ENCODE measurements at places on chromosomes 7 and 10. TPM values are rescaled to one million over a fixed set of nuclear protein-coding genes. Genes with fewer than 3 reads are reported as not detected.
A peak's percentile ranks its signal among the peaks of the same experiment; 100 is the strongest.

ERVW-1 gene
- 0.83 TPM for polyA plus RNA-seq

GRID2IP gene
- polyA plus RNA-seq = 0.69 TPM

GRCh38 chr10:52771534-52772445 is 794 bp downstream of the MBL2 start:
- no peak for DNase-seq

STEAP2 gene
- polyA plus RNA-seq = 12.1 TPM

- DNase-seq = no peak
Observed at GRCh38 chr7:3153118-3153517, 109.5 kb upstream of the CARD11 start.

- no peak for DNase-seq
Observed at GRCh38 chr7:143296686-143297085, 8.5 kb downstream of the CASP2 start.

DNA sequence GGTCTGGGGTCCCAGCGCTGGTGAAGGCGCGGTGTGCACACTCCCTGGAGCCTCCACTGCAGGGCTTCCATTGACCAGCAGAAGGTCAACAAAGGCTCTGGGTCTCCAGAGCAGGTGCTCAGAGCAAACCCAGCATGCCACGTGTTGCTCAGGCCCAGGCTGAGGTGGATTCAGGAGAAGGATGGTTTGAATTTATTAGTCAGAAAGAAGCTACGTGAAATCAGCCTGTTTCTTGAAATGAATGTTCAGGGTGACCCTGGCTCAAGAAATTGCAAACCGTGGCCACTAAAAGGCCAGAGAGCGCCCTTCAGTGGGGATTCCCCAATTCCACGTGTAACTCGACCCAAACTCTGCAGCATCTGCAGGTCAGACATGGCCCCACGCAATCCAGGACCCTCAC is 82.7 kb upstream of the PFKP start:
- no peak for DNase-seq

STARD3NL gene
- polyA plus RNA-seq = 78.2 TPM

- DNase-seq = no peak
Observed at GRCh38 chr10:52111101-52111891, 202.8 kb upstream of the DKK1 start.

GRCh38 chr10:105742184-105742583 is 1101.1 kb downstream of the SORCS3 start:
- no peak for DNase-seq

DNA sequence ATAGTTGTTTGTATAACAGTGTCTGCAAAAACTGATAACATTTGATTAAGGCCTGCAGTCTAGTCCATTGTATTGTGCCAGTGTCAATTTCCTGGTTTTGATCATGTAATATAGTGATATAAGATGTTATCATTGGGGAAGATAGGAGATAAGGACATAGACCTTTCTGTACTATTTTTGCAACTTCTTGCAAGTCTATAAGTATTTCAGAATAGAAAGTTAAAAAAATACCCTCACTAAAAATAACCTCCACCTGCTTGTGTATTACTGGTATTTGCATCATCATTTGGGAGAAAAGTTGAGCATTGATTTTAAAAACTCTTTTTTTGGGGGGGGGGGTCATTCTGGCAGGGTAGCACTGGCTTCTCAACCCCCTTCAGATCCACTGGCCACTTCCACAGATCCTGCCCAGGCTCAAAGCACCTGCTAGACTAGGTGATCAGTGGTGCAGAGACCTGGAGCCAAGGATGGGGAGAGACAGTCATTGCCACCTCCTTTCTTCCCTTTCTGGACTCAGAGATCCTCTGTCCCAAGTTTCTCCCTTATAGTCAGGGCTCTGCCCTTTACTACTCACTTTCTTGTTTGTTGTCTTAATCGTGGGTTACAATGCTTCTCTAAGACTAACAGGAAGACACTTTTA is 103.0 kb downstream of the RBM20 start:
- no peak for DNase-seq

DNA sequence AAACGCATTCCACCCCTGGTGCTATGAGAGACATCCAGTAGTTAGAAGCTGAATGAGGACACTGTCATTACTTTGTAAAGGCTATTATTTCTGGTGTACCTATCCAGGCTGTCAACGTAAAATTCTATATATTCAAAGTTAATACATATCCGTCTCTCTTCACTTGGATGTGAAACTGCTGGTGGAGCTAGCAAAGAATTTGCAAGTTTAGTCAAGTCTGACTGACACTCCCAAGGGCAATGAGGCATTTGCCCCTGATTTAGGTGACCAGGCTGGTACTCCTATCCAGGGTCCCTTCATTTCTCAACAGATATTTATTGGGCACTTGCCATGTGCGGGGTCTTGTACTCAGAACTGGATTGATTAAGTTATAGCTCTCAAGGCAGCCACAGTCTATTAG is 260.1 kb upstream of the CDC14C start:
- DNase-seq = no peak

- no peak for DNase-seq
Observed at GRCh38 chr10:101766306-101766705, 9.6 kb downstream of the FGF8 start.

STEAP1 gene
- polyA plus RNA-seq = 11.0 TPM

ZNF775 gene
- polyA plus RNA-seq = 4.0 TPM

GRCh38 chr7:2354186-2354938 is at the start of gene EIF3B:
Gene EIF3B, plus strand, starts transcription at chr7:2354827. Its CDS starts 95 bp downstream, at chr7:2354922.
- DNase-seq = peak; percentile 99

NEBL gene
- 85.2 TPM for polyA plus RNA-seq

- DNase-seq = no peak
Observed at GRCh38 chr10:86945361-86946212, 11.8 kb downstream of the MMRN2 start.

DNA sequence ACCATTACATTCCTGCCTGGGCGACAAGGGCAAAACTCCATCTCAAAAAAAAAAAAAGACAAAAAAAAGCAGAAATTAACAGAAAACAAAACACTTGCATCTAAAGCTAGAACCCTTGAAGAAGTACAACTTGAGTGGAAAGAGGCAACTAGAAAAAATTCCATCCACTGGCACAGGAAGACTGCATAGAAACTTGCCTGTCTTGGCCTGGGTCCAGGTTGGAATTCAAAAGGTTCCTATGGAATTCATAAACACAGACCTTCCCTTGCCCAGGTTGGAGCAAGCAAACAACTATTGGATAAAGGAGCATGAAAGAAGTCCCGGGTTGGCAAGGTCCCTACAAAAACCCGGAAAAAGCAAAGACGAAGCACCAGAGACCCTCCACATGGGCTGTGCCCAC is 69.8 kb downstream of the CCDC71L start:
- DNase-seq = no peak

PLEKHS1 gene
- polyA plus RNA-seq = 0.18 TPM

DNA sequence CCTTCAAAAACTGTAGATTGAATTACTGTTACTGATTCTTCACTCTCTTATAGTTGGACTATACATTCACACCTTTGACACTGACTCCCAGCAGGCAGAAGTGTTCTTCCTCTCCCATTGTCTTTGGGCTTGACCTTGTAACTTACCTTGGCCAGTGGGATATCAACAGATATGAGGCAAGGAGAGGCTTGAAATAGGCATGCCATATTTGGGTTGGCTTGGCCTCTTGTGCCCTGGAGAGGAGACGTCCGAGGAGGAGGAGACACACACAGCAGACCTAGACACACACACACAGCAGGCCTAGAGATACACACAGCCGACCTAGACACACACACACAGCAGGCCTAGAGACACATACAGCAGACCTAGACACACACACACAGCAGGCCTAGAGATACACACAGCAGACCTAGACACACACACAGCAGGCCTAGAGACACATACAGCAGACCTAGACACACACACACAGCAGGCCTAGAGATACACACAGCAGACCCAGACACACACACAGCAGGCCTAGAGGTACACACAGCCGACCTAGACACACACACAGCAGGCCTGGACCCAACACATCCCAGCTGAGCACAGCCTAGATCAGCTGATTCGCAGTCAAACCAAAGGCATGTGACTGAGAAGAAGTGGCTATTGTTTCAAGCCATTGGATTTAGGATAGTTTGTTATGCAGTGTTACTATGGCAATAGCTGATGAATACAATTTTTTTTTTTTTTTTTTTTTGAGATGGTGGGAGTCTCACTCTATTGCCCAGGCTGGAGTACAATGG is 12.5 kb upstream of the GNA12 start:
- no peak for DNase-seq

- peak; percentile 39 for DNase-seq
Observed at GRCh38 chr10:53839440-53840039, 961.5 kb downstream of the PCDH15 start.

- no peak for DNase-seq
Observed at GRCh38 chr10:79187121-79187940, 118.6 kb downstream of the ZMIZ1 start.

GRCh38 chr10:18743926-18744325 is 84.7 kb downstream of the ARL5B start:
- DNase-seq = no peak

- peak; percentile 25 for DNase-seq
Observed at GRCh38 chr10:13349463-13350274, 1.6 kb upstream of the SEPHS1 start.

SRRM3 gene
- 2.6 TPM for polyA plus RNA-seq

ARF5 gene
- polyA plus RNA-seq = 192 TPM

CYP3A5 gene
- polyA plus RNA-seq = 1.2 TPM

- DNase-seq = no peak
Observed at GRCh38 chr10:78706726-78707540, 361.8 kb upstream of the ZMIZ1 start.

DNA sequence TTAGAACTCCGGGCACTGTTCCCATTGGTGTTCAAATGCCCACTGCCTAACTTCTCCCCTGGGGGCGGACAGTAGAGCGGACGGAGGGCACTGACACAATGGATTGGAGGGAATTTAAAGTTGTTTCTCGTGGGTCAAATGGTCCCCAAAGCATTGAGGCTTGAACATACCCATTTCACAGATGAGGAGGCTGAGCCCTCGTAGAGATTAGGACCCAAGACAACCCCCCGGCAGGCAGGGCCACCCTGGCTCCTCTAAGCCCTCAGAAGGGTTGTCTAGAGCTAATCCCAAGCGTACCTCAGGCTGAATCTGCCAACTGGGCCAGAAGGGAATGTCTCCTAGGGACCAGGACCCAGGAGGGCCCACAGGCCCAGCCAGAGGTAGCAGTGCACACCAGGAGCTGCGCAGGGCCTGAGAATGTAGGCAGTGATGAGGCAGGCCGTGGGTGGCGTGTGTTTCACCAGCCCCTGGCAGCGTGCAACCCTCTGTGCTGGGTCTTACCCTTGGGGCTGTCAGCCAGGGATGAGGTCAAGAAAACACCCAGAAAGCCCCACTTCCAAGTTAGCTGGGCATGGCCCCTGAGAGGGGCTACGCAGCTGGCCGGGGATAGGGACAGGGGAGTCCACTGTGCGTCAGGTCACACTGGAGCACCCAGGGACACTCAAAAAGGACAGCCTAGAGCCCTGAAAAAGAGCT is 5.8 kb downstream of the AIFM2 start:
- no peak for DNase-seq

DNA sequence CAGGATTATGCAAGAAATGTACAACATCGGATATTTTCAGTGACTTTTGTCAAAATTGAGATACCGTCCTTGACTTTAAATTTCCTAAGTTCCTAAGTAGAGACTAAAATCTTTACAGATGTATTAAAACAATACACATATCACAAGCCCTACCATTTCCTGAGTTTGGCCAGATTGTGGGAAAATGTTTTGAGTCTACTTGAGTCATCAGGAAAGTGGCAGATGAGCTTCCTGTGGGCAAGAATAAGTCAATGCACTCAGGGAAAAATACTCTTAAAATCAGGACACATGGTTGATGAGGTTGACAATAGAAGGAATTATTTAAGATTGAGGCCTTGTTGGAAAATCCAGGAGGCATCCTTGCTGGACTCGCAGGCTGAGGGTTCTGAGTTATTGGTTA is 162.5 kb downstream of the SNX10 start:
- no peak for DNase-seq

GRCh38 chr10:123726381-123726780 is 60.2 kb downstream of the GPR26 start:
- no peak for DNase-seq

DNA sequence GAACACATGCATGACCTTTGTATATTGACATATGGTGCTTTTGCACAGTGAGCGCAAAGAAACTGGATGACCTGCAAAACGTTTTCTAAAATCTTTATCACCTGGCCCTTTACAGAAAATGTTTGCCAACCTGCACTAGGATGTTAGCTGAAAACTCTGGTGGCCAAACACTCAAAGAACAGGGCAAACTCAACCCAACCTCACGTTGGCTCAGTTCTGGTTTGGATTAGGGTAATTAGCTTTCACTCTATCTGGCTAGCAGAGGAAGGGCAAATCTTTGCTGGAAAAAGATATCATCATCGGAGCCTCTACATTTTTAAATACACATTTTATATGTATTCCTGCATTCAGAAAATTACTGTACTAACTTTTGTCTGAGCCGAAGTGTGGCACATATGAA is 688.9 kb downstream of the PHTF2 start:
- DNase-seq = no peak

PRKAR2B gene
- polyA plus RNA-seq = 44.4 TPM

- DNase-seq = peak; percentile 49
Observed at GRCh38 chr7:94888551-94888950, 18.8 kb upstream of the PPP1R9A start.

LLCFC1 gene
- polyA plus RNA-seq = 0.53 TPM

GRCh38 chr10:7819121-7819460 is 786 bp downstream of the TAF3 start:
- DNase-seq = peak; percentile 13

Measured in right renal pelvis (tissue), 4 donors.